KBM-7 (cell line): ENCODE measurements at places on chromosomes 13 and 19.
A peak's percentile ranks its signal among the peaks of the same experiment; 100 is the strongest.

- peak; percentile 91 for DNase-seq
Measured at GRCh38 chr13:100610391-100611347, 22.1 kb upstream of the GGACT start.

- no peak for DNase-seq
Measured at GRCh38 chr13:85074543-85075313, 724.5 kb downstream of the SLITRK6 start.

- no peak for DNase-seq
Measured at GRCh38 chr13:75895168-75895567, 259.0 kb downstream of the LMO7 start.

DNA sequence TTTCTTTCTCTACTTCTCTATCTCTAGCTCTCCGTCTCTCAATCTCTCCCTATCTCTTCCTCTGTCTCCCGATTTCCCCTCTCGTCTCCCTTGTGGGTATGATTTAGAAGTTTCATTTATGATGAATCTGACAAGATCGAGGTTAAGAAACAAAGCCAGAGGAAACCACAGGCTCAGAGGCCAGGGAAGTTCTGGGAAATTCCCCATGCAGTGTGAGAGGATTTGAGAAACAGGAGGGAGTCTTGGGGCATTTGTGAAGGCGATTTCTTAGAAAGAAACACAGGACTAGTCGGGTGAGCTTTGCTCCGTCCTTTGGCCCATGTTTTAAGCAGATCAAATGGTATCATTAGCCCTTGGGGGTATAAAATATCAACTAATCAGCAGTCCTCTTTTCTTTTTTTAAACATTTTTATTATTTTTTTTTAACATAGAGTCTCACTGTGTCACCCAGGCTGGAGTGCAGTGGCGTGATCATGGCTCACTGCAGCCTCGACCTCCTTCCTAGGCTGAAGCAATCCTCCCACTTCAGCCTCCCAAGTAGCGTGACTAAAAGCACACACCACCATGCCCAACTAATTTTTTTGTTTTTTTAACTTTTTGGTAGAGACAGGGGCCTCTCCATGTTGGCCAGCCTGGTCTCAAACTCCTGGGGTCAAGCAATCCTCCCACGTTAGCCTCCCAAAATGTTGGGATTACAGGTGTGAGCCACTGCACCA lies 25.8 kb downstream of the TNFSF9 start:
- DNase-seq = no peak

- no peak for DNase-seq
Measured at GRCh38 chr13:60150538-60150937, 13.2 kb downstream of the DIAPH3 start.

DNA sequence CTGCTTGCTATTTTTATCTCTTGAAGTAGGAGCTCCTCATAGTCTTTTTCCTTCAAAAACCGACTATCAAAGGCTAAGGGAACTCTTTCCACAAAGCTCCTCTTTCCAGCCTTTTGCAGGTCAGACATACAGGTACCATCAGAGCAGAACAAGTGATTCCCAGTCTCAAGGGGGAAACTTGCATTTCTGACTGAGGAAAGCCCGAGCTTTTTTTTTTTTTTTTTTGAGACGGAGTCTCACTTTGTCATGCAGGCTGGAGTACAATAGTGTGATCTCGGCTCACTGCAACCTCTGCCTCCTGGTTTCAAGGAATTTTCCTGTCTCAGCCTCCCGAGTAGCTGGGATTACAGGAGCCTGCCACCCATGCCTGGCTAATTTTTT lies 32.0 kb downstream of the RUBCNL start:
- DNase-seq = no peak
